ENCODE measurements at places on chromosomes 11 and 22.

GRCh38 chr11:27470826-27471588 is 1.6 kb downstream of the LGR4 start:
- DNase-seq, result no peak

- no peak for DNase-seq
Observed at GRCh38 chr11:67289226-67289650, at the start of gene ANKRD13D. ANKRD13D (plus strand) TSS chr11:67289303; CDS start chr11:67289461, 158 bp downstream.

DNA sequence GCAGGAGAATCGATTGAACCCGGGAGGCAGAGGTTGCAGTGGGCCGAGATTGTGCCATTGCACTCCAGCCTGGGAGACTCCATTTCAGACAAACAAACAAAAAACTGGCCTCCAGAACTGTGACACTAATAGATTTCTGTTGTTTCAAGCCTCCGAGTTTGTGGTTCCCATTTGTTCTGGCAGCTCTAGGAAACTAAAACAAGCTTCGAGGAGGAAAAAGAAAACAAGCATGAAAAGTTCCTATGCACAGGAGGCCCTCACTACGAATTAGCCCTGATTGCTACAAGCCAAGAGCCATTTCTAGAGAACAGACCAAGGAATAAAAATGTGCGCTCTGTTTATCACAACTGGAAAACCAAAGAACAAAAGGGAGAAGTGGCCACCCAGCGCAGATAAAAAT is 47.8 kb upstream of the SHANK2 start:
- no peak for DNase-seq

DNA sequence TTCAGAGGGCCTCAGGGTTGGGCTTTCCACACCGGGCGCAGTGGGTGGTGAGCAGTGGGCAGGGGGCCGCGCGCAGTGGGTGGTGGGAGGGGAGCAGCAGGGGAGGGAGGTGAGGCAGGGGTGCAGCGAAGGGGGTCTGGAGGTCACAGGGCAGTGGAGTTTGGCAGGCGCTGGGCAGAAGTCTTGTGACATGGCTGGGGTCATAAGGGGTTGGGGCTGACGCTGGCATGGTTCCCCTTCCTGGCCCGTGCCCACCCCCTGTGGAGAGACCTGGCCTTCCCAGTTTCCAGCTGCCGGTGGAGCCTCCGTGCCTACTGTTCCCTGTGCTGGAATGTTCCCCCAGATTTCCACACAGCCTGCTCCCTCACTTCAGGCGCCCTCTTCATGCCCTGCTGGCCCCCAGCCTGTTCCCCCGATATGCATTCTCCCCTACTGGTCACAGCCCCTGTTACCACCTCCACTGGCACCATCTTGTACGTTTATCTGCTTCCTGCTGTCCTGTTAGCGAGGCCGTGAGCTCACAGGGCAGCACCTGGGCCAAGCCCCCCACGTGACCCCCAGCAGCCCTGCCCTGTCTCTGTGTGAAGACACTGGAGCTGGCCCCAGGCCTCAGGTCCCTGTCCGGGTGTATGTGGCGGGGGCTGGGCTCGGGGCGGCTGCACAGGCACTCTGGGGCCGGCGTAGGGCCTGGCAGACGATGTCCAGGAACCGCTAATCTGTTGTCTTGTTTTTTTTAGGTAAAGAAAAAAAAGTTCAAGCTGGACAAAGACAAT is 111.6 kb downstream of the KCNQ1OT1 start:
- peak; percentile 15 for DNase-seq

DNA sequence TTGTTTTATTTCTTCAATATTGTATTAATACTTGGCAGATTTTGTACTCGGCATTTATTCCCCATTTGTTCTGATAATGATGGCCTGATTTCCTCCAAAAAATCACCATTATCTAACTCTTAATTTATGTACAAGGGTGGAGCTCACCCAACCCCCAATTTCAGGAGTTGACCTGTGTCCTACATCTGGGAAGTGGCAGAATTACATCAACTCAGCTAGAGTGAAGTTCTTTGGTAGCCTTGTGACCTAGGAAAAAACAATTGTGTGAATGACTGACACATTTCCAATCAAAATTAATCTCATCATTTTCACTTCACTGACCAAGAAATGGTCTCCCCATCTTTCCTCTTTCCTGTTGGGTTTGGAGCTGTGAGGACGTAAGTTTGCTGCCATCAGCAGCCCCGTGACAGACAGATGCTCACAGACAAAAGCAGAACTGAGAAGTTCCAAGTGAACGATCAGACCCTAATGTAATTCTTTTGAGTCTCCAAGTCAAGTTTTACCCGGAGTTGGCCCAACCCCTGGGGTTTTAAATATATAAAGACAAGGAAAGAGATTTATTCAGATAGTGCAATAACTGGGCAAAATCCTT is 16.6 kb upstream of the MS4A6E start:
- DNase-seq, result peak; percentile 28

DNA sequence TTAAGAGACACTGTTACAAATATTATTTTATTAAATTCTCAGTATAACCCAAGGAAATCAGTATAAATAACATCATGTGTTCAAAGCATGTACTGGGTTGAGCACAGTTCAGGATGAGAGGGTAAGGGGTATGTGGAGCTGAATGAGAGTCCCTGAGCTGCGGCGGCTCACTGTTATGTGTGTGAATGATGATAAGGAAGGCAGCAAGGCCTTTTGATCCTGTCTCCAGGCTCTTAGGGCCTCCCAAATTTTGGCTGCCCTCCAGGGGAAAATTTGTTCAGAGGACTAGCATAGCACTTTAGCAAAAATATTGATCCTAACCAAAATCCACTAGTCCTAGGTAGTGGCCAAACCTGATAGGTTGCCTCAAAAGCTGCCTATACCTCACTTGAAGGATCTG is 86.1 kb upstream of the SPON1 start:
- DNase-seq, result no peak

DNA sequence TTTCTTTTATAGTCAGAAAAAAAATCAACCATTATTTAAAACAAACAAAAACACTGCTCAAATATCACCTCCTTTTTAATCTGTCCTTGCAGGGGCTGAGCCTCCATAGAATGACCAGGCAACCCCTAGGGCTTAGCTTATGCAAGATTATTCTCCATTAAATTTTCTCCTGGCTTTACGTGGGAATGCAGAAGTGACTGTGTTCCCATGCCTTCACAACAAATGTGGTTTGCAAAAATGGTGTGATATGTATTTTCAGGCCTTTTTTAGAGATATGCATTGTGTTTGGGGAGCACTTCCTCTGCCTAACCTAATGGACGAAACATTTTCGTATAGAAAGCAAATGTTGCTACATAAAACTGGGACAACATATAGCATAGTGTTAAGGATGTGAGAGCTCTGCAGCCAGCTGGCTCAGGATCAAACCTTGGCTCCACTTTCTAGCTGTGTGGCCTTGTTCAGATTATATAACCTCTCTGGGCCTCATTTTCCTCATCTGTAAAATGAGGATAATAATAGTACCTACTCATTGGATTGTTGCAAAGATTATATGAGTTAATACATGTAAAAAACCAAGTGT is 82.6 kb downstream of the PARVA start:
- no peak for DNase-seq

Measured in femur (tissue), 1 donor.